T-helper 9 cell (primary cell): ENCODE measurements at places on chromosomes 5 and 9.

DNA sequence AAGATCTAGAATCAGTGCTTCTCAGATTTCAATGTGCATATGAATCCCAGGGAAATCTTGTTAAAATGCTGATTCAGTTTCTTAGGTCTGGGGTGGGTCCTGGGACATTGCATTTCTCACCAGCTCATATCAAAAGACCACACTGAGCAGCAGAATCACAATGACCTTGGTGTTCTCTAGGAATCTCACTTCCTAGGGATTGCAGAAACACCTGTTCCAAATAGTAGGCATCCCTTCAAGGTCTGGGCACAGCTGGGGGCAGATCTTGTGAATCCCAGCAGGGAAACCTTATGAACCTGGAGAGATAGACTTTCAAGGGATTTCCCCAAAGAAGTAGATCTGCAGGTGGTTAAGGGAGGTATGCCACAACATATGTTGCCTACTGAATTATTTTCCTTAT, 8.9 kb upstream of the GARNL3 start:
- DNase-seq = no peak

DNA sequence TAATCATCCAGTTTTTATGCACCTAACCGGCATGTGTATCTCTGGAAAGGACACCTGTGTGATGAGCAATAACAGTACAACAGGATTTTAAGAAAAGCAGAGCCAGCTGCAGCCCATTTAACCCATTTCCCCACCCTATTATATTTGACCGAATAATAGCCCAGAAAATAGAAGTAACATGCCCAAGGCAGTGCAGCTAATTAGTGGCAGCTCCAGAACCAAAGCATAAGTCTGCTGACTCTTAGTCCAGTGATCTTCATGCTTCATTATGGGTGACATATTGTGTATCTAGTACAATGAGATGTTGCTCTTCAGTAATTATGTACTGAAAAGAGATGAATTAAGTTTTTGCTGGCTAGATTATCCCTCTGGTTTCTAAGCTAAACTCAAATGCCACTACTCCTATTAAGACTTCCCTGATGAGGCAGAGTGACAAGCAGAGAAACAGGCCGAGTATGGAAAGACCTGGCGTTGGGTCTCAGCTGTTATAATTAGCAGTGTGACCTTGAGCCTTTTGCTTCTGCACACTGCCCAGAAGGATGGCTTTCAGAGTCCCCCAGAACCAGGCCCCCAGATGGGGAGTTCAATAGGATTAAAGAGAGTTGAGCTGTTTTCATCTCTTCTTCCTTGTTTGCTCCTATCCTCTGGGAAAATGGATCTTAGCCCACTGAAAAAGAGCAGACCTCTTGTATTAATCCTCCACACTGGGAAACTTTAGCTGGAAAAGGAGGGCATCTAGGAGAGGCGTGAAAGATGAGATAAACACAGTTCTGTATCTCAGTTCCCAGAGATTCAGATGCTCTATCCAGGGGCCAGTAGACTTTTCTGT, 10.8 kb upstream of the C1QTNF3 start:
- DNase-seq = no peak

GRCh38 chr9:86093788-86094555, 5.4 kb downstream of the GOLM1 start:
- no peak for DNase-seq

- no peak for DNase-seq
Measured at GRCh38 chr5:119524485-119524884, 72.2 kb downstream of the HSD17B4 start.

DNA sequence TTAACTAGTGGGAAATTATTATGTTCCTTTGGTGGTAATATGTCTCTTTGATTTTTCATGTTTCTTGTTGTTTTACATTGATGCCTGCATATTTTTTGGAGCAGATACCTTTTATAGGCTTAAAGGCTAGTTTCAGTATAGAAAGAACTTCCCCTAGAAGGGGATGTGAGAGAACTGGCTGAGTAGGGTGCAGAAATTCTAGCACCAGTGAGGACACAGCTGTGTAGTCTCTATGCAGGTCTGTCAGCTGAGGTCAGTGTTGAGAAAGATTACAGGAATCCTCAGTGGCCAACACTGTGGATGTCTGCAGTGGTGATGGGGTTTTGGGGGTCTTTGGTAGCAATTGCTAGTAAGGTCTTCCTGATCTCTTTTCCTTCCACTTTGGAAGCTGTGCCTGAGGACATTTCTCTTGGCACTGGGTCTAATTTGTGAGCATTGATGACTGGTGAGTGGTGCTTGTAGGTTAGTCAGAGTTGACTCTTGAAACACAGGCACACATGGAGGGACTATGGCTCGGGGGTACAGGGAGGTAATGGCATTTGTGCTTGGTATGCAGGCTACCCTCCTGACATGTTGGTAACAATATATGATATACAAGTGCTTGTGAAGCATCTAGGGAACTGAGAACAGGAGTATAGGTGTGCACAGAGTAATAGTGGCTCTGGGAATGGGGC, 221.4 kb downstream of the SPATA31D1 start:
- no peak for DNase-seq

DNA sequence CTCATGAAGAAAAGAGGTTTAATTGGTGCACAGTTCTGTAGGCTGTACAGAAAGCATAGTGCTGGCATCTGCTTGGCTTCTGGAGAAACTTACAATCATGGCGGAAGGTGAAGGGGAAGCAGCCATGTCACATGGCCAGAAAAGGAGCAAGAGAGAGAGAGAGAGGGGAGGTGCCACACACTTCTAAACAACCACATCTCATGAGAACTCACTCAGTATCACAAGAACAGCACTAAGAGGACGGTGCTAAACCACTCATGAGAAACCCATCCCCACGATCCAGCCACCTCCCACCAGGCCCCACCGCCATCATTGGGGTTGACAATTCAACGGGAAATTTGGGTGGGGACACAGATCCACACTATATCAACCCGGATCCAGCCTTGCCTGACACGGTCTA, 28.8 kb upstream of the IER5L start:
- DNase-seq = no peak
